ENCODE measurements at places on chromosomes 6 and 20.

DNA sequence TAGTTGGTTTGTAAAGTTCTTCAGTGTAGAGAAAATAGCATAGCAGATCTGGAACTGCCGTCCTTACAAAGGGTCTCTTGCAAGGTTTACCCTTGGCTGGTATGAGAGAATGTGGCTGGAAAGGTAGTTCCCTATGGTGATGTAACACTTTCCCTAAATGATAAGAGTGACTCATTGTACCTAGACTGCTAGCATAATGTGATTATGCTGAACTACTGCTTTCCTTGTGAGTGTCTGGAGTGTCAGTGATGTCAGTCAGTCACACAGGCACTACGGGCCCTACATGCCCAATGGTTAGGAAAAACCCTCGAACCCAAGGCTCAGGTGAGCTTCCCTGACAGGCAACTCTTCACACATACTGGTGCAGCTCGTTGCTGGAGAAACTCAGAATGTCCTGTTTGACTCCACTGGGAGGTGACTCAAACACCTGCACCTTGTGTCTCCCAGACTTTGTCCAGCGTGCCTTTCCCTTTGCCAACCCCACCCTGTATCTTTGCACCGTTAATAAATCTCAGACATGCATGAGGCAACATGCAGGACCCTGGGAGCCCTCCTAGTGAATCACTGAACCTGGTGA lies 28.4 kb upstream of the LY86 start:
- no peak for DNase-seq

- no peak for DNase-seq
These were observed 112.8 kb downstream of the ZMYND8 start for GRCh38 chr20:47243532-47244305.

- no peak for DNase-seq
These were observed 225.9 kb downstream of the PTPRT start for GRCh38 chr20:42963796-42964195.

- DNase-seq = no peak
These were observed 54.1 kb upstream of the SASH1 start for GRCh38 chr6:148288541-148288940.

DNA sequence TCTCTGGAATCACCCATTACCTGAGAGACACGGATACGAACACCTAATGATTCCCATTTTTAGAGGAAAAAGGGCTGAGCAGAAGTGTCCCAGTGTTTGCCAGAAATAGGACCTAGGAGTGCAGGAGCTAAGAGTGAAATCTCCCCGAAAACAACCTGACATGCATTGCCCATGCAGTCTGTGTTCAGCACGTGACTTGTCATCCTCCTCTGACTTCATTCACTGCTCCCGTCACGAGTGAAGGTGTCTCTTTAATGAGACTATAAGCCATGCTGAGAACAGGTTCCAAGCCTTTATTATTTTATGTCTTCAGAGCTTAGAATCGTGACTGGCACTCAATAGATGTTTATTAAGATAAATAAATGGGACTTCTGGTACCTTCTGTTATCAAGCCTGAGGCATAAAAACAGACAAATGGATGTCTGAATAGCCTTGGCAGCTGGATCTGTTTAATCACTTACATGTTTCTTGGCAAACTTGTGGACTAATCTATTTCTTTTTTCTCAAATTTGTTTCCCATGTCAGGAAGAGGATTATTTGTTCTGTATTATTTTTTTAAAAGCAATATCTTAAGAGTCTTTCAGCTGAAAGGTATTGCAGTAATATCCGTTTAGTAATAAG lies 3.7 kb upstream of the MLIP start:
- no peak for DNase-seq

- DNase-seq = no peak
These were observed 90.7 kb upstream of the ZNFX1 start for GRCh38 chr20:49368596-49368995.

DNA sequence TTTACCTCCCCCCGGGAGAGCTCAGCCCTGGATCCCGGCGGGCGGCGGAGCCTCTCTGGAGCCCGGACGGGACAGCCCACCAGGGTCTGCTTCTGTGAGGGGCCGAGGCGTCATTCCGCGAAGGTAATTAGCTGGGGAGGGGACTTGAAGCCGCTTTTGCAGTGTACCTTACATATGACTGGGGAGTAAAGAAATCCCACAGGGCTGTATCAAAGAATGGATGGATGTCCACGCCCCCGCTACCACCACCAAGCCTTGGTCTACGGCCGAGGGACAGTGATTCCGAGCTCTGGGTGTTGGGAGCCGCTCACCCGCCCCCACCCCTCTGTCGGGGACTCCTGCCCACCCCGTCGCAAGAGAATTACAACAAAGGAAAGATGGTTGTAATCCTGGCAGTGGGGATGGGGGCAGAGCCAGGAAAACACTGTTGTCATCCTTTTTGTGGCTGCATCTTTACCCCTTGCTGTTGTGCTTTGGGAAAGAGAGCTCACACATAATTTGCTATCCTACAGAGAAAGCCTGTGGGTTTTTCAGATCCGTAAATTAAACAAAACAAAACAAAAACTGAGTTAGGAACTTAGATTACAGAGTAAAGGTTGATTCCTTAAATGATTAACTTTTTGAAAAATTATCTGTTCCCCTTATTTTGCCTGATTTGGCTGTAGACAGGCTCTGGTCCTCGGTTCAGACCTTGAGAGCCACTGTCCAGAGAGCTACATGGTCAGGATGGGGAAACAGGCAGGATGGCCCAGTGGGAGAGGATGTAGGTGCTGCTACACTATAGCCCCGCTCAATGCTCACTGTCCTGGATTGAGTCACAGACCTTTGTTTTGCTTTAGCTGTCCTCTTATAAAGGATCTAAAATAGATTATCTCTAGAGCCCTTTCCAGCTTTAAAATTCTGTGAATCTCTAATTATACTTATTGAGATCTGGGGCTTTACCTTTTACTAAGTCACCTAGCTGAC lies 997 bp upstream of the FBXO30 start:
- DNase-seq = peak; percentile 64

- peak; percentile 14 for DNase-seq
These were observed 7.7 kb upstream of the C20orf203 start for GRCh38 chr20:32681175-32682084.

GRCh38 chr6:90338409-90338808 lies 41.8 kb upstream of the BACH2 start:
- DNase-seq = no peak

- no peak for DNase-seq
These were observed 81.3 kb downstream of the HMGCLL1 start for GRCh38 chr6:55497694-55498093.

- no peak for DNase-seq
These were observed 200.3 kb downstream of the DLL1 start for GRCh38 chr6:170090561-170090960.

GRCh38 chr6:87182321-87182720 lies 27.0 kb downstream of the ZNF292 start:
- DNase-seq = no peak

GRCh38 chr6:52362443-52363227 lies 684 bp downstream of the PAQR8 start:
- DNase-seq = peak; percentile 43

- no peak for DNase-seq
These were observed 747.7 kb downstream of the C6orf118 start for GRCh38 chr6:164561656-164562055.

GRCh38 chr6:168370310-168370991 lies 50.9 kb upstream of the DACT2 start:
- DNase-seq = peak; percentile 67

DNA sequence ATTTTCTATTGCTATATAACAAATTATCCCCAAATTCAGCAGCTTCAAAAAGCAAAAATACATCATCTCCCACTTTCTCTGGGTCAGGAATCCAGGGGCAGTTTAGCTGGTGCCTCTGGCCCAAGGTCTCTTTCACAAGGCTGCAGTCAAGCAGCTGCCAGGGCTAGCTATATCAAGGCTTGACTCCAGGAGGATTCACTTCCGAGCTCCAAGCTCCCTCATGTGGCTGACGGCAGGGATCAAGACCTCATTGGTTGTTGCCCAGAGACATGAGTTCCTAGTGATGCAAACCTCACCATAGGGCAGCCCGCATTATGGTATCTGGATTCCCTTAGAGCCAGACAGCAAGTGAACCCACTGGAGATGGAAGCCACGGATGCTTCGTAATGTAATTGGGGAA lies 1.3 kb upstream of the VNN1 start:
- DNase-seq = no peak

GRCh38 chr6:105821027-105821426 lies 265.1 kb upstream of the PRDM1 start:
- DNase-seq = no peak

DNA sequence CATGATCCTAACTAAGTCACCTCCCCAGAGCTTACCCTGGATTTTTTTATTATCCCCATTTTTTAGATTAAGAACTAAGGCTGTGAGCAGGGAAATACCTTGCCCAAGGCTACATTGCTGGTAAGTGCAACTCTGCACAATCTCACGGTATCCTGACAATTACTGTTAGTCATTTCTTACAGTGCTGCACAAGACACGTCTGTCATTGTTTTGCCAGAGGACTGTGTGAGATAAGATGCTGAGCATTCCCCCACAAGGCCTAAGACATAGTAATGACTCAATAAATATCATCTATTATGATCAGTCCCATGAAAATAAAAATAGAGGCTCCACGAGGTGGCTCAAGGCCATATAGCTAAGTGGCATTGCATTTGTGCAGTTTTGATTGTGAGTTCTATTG lies 21.0 kb downstream of the PFDN4 start:
- no peak for DNase-seq

DNA sequence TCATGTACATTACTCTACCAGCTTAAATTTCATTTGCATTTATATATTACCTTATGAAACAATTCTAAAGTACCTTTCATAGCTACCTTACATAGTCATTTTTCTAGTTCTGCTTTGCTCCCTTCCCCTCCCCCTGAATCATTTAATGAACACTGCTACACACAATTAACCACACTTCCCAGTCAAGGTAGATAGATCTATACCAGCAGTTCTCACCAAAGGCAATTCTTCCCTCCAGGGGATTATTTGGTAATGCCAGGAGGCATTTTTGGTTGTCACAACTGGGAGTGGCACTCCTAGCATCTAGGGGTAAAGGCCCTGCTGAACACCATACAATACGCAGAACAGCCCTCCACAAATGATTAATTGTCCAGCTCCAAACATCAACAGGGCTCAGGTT lies 143.9 kb upstream of the SHLD1 start:
- no peak for DNase-seq

GRCh38 chr6:56951049-56951831 lies 3.7 kb upstream of the BEND6 start:
- DNase-seq = no peak

DNA sequence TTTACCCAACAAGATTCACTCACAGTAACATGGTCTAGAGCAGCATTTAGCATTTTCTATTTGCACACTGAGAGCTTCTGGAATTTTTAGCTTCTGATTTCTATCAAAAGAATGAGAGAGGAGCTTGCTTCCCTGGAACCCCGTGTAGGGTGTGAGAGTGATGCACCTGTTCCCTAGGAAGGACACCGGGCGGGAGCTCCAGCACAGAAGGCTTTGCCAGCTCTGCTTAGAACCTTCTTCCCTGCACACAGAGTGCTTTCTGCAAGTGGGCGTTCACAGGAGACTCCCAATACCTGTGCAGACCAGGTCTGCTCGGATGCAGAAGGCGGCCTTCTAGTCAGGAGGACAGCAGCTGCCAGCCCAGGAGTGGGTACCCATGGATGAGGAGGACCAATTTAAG lies 217.3 kb downstream of the TBXT start:
- DNase-seq = no peak

GRCh38 chr6:148620579-148621298 lies 126.1 kb upstream of the UST start:
- DNase-seq = no peak

- no peak for DNase-seq
These were observed 99.8 kb downstream of the OPRM1 start for GRCh38 chr6:154138793-154139192.

GRCh38 chr6:165013701-165014100 lies 295.7 kb downstream of the C6orf118 start:
- DNase-seq = no peak

GRCh38 chr6:1111361-1111760 lies 200.5 kb upstream of the FOXQ1 start:
- no peak for DNase-seq

- no peak for DNase-seq
These were observed 17.5 kb upstream of the SDCBP2 start for GRCh38 chr20:1346315-1346969.

- no peak for DNase-seq
These were observed 121.0 kb downstream of the UST start for GRCh38 chr6:148867862-148868261.

GRCh38 chr6:117706504-117706903 lies 31.2 kb downstream of the NUS1 start:
- no peak for DNase-seq

GRCh38 chr6:36839749-36840431 lies 646 bp upstream of the CPNE5 start:
- peak; percentile 39 for DNase-seq

- DNase-seq = no peak
These were observed 772.8 kb upstream of the MAN1A1 start for GRCh38 chr6:120122401-120122800.

DNA sequence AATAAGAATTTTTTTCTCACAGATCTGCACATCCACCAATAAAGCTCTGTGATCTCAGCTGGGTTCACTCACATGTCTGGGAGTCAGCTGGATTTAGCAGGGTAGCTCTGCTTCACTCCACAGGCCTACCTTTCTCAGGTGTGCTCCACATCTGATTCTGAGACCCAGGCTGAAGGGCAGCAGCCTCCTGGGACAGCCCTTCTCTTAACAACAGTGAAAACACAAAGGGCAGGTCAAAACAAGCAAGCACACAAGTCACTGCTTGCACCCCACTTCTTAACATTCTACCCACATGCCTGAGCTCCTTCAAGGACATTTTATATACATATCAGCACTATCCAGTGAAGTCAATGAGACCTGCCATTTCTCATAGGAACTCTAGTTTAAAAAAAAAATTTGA lies 96.0 kb upstream of the MAP3K4 start:
- no peak for DNase-seq

DNA sequence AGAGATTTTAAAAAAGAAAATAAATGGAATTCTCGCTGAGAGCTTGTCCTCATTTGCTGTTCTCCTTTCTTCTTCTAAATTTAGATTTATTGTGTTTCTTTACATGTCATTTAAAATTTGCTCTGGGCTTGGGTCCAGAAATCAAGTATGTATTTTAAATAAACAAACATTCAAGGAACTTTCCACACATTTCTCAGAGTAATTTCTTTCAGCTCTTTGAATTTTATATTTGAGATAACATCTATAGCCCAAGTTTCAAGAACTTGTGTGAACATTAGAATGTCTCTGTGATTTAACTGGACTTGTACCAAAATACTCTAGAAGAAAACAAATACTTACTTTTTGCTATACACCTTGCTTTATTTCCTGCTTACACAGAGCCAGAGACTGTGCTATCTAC lies 192.3 kb downstream of the TMEM200A start:
- peak; percentile 18 for DNase-seq
